Stimulated activated CD4-positive, alpha-beta T cell treated with anti-CD3 and anti-CD28 coated beads, Interleukin-12 subunit alpha, Interleukin-12 subunit beta, amount 100 ng/mL, for 48 hours (primary cell): ENCODE measurements at places on chromosomes 11 and 22.

- DNase-seq = no peak
Measured at GRCh38 chr11:45959851-45960250, 37.4 kb downstream of the LARGE2 start.

GRCh38 chr11:34239465-34240149, 118.2 kb downstream of the ABTB2 start:
- DNase-seq = no peak

DNA sequence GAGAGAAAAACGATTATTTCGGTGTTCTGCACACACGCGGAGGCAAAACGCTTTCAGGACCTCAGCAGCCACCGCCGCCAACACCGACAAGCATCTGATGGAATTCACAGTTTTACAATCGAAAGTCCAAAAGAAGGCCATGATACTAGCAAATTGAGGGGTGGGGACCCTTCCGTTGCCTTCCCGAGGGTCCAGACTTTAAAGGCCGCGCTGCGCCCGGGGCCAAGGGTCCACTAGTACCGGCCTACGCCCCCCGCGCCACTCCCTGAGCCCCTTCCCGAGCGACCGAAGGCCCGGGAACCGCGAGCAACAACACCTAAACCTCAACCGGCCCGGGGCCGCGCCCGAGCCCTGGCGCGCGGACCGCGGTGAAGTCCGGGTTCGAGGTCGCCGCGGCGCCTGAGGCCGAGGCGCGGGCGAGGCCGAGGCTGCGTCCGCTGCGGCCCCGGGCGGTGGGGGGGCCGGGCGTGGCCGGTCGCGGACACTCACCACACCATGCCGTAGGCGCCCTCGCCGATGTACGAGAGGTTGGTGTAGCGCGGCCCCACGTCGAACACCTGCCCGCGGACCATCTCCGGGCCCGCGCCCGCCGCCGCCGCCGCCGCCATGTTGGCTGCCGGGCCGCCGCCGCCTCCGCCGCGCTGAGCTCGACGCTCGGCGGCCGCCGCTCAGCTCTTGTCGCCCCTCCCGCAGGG, 465 bp downstream of the MAPK1 start:
- DNase-seq = no peak

DNA sequence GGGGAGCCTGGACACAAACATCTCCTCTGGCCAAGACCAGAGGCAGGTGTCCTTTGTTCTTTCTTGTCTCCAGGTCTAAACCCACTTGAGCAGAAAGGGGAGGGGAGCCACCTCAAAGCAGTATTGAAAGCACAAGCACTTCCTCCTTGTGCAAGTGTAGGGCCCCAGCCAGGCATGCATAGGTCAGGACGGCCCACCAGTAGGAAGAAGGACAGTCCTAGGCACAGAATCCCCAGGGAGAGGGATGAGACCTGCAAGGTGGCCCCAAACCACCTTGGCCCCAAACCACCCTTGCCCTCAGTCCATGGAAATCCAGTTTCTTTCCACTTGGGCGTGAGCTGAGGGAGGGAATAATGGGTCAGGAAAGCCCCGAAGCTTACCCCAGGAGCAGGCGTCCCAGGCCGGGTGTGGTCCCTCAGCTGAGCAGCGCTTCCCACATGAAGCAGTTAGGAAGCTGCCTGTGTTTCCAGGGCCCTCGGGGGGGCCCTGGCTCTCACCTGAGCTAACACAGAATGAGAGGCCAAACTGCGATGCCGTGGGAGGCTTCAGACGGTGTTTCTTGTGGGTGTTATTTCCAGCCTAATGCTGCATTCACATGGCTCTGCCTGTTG, 20.4 kb upstream of the IGSF9B start:
- no peak for DNase-seq

DNA sequence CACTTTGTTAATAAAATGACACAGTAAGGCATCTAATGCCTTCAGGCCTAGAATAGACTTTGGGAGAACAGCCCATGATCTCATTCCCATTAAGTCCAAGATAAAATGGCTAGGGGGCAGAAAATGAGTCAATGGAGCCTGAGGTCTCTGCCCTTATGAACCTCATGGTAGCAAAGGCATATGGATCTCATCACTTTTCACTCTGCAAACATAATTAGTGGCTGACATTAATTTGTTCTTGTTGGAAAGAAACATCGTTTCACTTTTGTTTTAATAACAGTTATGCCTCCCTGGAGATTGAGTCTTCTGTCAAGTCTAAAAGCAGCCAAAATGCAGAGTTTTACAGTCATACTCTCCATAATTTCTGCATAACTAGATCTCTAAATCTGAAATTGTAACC, 111.8 kb upstream of the API5 start:
- DNase-seq = no peak

GRCh38 chr11:15278128-15278527, 163.4 kb downstream of the INSC start:
- DNase-seq = no peak

DNA sequence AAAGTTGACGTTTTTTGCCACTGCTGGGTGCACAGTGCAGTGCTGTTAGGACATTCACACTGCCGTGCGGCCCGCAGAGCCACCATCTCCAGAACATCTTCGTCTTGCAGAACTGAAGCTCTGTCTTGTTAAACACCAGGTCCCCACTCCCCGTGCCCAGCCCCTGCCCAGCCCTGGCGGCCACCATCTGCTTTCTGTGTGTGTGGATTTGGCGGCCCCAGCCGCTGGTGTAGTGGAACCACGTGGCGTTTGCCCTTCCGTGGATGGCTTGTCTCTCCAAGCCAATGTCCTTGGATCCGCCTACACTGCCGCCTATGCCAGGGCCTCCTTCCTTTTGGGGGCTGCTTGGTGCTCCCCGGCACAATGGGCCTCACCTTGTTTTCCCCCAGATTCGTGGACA, 8.2 kb upstream of the MUC5AC start:
- DNase-seq = no peak

DNA sequence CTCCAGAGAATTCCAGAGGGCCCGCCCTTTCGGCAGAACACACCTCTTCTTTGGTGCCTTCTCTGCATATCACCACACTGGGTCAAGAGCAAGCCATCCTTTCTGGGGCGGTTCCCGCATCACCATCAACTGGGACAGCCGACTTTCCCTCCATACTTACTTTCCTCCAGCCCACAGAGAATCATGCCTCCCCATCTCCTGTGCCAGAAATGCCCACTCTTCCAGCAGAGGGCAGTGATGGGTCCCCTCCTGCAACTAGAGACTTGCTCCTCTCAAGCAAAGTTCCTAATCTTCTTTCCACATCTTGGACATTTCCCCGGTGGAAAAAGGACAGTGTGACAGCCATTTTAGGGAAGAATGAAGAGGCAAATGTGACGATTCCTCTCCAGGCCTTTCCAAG, 157.7 kb downstream of the C11orf91 start:
- DNase-seq = peak; percentile 5

DNA sequence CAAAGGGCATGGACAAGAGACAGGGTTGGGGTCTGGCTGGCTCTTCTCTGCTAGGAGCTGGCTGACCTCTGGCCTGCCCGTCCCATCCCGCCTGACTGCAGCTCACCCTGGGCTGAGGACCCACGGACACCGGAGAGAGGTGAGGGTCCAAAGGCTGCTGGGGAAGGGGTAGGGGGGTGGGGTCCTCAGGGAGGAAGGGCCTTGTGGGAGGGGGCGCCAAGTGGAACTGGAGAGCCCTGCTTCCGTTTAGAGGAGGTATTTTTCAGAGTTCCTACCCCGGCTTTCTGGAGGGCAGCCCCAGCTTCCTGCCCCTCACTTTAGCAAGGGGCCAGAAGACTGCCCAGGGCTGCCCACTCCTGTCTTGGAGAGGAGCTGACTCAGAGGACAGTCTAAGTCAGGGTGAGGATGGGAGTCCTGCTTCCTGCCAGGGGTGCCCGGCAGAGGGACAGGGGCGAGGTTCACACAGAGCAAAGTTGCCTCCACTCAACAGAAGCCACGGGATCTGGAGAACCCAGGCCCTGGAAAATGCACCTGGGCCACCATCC, 7.1 kb downstream of the LARGE2 start:
- no peak for DNase-seq

DNA sequence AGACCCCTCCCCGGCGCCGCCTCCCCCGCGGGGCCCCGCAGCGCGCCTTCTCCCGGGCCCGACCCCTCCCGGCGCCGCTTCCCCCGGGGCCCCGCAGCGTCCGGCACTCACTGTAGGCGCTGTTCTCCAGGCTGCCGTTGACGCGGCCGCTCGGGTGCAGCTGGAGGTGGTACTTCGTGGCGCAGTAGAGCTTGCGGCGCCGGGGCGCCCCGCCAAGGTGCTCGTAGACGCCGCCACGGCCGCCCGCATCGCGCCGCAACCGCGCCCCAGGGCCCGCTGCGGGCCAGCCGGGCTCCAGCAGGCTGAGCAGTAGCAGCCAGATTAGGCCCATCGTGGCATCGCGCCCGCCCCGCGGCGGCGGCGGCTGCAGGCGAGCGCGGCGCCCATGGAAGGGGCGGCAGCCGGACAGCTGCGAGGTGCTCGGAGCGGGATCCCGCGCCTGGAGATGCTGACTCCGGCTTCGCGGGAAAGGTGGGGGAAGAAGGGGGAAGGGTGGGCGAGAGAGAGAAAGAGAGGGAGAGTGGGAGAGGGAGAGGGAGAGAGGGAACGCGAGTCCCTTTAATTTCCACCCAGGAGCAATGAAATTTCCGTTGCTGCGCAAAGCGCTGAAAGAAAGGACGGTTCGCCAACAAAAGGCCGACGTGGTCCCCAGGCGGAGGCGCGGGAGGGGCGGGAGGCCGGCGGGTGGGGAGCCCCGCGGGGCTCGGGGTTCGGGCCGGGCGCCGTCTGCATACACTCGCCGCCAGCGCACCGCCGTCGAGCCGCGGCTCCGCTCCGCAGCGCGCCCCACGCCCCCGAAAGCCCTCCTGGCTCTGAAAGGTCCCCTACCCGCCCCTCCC, at the start of gene FGF3:
TSS of gene FGF3 (minus strand) at position 814 of the 839 bp plus-strand sequence. CDS start at position 331, 483 bp downstream.
- DNase-seq = no peak

- no peak for DNase-seq
Measured at GRCh38 chr11:88464528-88464927, 127.0 kb upstream of the CTSC start.

DNA sequence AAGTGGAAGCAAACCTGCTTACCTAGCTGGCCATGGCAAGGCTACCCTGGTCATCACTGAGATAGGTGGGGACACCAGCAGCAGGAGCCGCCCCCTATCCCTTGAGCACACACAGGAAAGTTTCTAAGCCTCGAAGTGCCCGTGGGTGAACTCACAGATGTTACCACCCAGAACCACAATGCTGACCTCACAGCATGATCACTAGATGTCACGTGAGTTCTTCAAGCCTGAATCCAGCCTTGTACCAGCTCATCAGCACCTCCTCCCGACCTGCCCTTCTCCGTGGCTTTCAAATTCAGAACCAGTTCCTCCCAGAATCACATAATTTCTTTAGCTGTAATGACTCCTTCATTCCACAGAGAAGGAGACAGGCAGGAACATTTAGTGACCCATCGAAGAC, 24.7 kb upstream of the TIMP3 start:
- no peak for DNase-seq

DNA sequence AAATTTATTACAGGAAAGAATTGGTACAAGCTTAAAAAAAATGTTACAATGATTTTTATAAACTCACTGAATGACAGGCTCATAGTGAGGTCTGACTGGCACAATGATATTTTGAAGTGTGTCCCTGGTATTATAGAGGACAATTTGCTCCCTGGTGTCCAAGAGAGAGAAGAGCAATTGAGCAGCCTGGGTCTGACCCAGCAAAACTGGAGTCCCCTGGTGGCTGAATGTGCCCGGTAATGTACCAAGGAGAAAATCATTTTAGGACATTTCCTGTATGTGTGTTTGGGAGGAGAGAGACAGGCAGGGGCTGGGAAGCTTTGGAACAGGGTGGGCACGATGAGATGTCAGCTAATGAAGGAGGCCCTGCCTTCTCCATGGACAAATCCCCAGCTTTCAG, 125.3 kb downstream of the APOL5 start:
- DNase-seq = no peak

- no peak for DNase-seq
Measured at GRCh38 chr11:128904656-128905344, 13.6 kb downstream of the KCNJ5 start.

DNA sequence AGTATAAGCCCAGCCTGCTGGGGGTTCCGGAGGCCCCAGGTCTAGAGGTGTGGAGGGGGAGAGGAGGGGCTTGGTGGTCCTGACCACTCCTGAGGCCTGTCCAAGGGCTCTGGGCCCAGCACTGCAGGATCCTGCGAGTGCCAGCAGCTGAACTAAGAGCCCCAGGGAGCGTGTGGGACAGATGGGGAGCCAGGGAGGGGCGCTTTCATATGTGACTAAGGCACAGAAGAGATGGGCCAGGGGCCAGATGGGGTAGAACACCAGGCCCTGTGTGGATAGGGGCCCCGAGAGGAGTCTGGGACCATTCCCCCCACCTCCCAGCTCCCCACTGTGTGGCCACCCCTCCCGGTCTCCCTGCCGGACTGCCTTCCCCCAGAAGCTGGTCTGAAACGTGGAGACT, 18.4 kb downstream of the MAFF start:
- DNase-seq = no peak

DNA sequence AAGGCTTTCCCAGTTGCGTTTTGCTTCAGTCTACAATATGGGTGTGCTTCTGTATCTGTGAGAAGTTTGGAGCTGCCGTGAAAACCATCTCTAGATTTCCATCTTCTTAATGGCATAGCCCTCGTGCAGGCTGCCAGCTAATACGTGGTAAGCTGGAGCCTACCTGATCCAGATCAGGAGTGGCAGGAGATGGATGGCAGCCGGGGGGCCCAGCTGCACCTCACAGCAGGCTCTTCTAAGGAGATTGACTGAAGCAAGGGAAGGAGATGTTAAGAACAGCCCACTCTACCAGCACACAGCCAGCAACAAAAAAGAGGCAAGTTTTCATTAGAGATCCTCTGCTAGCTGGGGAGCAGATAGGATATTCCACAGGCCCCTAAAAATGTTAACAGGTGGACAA, 115.5 kb downstream of the MSANTD4 start:
- no peak for DNase-seq

GRCh38 chr22:44862281-44862680, 109.9 kb downstream of the ARHGAP8 start:
- DNase-seq = no peak

- DNase-seq = no peak
Measured at GRCh38 chr11:70104419-70104818, 26.3 kb downstream of the ANO1 start.

GRCh38 chr11:75855206-75855605, 40.2 kb downstream of the UVRAG start:
- no peak for DNase-seq

DNA sequence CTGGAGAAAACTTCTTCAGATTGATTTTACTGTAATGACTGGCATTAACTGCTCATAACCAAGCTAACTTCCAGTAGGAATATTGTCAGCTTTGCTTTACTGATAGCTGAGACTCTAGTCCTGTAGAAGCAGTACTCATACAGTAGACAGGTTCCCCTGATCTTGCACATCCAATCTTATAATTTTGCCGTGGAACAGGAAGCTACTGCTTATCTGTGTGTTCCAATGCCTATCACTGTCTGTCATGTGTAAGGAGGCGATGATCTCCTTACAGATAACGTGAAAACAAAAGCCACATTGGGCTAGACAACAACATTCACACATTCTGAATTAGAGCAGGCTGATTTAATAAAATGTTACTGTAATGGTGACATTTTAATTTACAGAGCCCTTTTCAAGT, 13.2 kb downstream of the HSD17B12 start:
- DNase-seq = no peak

GRCh38 chr11:11396301-11397035, 43.4 kb upstream of the CSNK2A3 start:
- DNase-seq = no peak
